ENCODE measurements at places on chromosomes 3 and 15.

DNA sequence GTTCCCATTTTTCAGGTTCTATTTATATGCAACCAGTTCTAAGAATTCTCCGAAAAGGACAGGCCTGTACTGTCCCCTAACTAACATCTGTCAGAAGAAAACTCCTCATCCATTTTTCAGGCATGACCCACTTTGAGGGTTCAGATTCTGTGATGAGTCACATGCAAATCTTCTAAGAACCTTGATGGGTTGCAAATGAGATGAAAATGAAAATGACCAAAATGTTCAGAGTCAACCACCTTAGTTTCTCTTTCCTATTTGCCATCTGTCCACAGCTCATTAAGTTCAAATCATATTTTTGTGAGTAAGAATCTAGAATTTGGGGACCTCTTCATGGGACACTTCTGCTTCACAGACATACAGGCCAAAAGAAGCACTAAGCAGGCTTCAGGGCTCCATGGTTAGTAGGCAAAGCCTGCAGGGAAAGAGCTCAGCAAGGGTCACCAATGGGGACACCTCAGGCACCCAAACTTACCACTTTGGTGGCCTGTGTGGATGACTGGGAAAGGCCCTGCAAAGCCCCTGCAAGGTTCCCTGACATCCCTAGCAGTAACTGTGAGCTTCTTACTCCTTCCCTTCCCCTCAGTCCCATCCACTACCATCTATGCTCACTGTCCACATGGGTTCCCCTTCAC lies 122.0 kb downstream of the WDR76 start:
- DNase-seq = no peak

DNA sequence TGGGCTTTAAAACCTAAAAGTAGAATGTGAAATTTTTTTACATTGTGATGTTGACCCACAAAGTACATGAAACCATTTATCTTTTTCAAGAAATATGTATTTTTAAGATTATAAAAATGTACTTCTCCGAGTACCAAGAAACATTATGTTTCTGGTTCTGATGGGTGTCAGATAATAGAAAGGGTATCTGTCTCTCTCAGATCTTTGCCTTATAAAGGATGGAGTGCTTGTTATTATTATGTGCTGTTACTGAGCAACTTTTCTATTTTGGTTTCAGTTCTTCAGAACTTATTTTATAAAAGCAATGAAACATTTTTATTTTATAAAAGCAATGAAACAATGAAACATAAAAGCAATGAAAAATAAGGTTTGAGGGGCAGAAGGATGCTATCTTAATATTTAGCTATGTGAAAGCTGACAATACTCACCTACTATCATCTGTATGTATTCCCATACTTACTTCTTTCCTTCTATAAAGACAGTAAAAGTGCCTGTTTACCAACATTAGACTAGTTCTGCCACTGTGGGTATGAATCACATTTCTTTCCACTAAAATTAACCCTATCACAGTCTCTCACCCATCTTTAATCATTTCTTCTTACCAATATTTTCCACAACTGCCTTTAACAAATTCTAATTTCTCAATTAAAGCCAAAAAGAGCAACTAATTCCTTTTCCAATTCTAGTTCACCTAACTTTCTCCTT lies 540.7 kb upstream of the KCNMB2 start:
- no peak for DNase-seq

GRCh38 chr15:69061414-69061842 lies 46.9 kb downstream of the NOX5 start:
- DNase-seq = no peak

GRCh38 chr15:85582131-85583079 lies 202.0 kb downstream of the AKAP13 start:
- no peak for DNase-seq

DNA sequence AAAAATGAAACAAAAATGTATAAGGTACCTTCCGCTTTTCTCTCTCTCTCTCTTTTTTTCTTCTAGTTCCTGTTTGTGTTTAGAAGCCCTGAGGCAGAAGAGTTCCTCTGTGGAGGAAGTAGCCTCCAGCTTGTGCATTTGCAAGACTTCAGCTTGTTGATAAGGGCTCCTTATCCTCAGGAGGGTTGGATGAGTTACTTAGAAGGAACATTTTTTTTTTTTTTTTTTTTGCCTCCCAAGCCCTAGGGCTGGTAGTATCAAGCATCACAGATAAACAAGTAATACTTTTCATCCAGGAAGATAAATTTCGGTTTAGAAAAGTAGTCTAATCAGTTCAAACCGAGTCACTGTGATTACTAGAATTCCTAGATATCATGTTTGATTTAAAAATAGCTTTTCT lies 91.0 kb upstream of the CBLB start:
- DNase-seq = peak; percentile 46

DNA sequence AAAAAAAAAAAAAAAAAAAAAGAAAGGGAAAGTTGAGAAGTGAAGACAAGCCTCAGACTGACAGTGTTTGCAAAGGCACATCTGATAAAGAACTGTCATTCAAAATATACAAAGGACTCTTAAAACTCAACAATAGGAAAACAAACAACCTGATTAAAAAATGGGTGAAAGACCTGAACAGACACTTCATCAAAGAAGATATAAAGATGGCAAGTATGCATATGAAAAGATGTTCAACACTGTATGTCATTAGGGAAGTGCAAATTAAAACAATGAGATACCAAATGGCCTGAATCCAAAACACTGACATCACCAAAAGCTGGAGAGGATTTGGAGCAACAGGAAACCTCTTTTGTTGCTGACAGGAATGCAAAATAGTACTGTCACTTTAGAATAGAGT lies 48.6 kb downstream of the MCCC1 start:
- DNase-seq = no peak

- no peak for DNase-seq
Observed at GRCh38 chr3:45712434-45713110, 23.4 kb downstream of the SACM1L start.

DNA sequence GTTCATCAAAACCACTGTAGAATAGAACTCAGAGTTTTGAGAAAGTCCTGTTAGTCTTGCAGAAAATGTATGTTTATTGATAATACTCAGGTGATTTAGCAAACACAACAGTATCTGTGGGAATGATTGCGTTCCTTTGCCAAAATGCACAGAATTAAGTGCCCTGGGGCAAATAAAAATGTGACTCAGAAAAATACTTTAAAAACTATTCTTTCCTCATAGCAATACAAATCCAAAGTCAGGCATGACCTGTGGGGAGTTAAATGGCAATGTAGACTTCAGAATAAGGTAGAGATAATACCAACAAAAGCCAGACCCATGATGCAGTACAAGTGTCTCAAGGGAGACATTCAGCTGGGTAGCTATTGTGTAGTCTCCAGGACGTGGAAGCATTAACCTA lies 72.3 kb upstream of the SNTN start:
- no peak for DNase-seq

GRCh38 chr15:58460116-58460790 lies 28.5 kb downstream of the LIPC start:
- no peak for DNase-seq

DNA sequence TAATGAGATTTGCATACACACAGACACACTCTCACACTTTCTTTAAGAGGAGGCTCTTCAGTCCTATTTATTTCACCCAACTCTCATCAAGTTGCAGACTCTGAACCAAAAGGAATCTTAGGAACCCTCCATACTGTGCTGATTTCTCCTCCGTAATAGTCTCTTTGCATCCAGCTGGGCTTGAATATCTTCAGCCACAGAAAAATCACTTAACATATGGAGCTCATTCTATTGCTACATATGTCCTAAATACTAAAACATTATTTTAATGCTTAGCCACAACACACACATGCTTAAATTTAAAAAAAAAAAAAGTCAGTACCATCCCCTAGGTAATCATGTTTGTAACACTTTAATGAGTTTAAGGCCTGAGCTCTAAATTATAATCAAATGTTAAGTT lies 287.5 kb upstream of the CNTN6 start:
- DNase-seq = no peak

GRCh38 chr3:55790596-55791350 lies 303.7 kb upstream of the WNT5A start:
- DNase-seq = no peak
